ENCODE measurements at places on chromosomes 1 and 21. TPM values are rescaled to one million over a fixed set of nuclear protein-coding genes. Genes with fewer than 3 reads are reported as not detected.

DNA sequence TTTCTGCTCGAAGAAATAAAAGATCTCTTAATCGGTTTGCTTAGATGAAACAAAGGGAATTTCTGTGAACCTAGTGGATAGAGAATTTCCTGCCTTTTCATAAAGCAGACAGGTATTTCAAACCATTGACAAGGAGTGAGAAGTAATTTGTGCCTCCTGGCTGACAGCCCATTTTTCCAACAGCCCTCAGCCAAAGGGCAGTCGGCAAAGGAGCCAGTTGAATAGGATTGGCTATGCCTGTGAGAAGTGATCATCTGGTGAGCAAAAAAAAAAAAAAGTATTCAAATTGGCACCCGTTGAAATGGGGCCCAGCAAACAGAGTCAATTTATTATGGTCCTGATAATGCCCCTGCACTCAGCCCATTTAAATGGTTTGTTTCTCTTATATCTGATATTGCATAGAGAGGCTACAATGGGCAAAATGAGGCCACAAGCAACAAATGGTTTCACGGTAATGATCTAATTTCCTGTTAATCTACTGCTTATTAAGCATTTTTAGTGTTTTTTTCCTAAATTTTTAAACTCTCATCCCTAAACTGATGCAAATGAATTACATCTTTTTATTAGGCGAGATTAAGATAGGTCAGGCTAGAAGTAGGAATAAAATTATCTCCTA, 477.5 kb downstream of the NUF2 start:
- DNase-seq = no peak

DNA sequence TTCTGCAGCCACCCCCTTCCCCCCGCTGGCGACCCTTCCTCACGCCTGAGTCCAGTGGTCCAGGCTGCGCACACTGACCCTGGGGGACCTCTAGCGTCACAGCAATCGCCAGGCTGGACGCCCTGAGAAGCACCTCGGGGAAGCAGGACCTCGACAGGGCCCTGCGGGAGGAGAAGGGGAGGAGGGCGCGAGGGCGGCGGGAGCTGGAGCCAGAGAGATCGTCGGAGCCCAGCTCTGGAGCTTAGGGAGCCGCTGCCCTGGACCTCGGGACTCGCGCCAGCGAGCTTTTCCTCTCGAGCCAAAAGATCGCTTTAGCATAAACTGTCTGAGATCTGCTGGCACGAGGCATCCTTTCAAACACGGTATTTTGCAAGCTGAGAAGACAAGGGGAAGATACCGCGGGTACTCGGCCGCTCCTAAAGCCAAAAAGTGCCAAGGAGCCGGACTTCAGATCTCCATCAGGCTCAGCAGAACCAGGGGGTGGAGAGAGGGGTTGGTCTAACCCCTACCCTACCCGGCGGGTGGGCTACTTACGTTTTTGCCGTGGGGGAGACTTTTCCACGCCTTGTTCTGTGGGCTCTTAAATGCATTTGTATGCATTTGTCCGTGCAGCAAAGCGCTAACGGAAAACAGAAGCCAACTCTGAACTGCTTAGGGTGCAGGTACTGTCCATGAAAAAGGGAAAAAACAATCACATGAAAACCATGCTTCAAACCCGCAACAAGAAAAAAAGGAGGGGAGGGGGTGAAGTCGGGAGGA, 586 bp downstream of the COL24A1 start:
- DNase-seq = peak; percentile 28

Gene TFF2
- total RNA-seq = not detected

Gene CHI3L1
- total RNA-seq = not detected

DNA sequence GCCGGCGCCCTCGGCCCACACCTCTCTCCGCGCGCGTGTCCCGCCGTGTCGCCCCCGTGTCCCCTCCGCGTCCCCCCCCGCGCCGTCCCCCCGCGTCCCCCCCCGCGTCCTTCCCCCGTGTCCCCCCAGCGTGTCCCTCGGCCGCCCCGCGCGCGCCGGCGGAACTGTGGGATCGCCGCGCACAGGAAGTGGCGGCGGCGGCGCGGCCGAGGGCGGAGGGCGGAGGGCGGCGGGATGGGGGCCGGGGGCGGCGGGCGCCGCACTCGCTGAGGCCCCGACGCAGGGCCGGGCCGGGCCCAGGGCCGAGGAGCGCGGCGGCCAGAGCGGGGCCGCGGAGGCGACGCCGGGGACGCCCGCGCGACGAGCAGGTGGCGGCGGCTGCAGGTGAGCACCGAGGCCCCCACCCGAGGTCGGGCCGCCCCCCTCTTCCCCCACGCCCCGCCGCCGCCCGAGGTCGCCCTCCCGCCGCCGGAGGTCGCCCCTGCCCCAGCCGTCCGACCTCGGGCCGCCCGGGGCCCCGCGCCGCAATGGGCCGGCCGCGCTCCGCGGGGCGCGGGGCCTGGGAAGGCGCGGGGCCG, at the start of gene AGPAT3:
Gene AGPAT3, plus strand, starts transcription at position 262 of the 578 bp plus-strand sequence. CDS start 94,459 bp downstream, outside the sequence.
- no peak for DNase-seq

Measured in LHCN-M2 (cell line).